ENCODE measurements at places on chromosomes 11 and 22.

DNA sequence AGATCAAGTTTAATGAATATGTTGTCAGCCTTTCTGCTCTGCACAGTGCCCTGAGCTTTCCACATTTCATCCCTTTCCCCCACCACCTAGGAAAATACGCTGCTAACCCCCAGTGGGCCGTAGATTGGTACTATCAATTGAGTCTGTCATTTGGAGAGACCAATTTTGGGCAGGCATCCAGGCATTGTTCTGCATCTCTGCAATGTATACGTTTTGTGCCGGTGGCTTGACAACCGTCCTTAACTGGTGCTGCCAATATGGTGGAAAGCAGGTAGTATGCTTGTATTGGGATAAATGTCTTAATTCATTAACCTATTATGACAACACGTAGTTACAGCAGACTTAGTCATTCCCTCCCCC is 1.3 kb downstream of the ELMOD1 start:
- DNase-seq = no peak

GRCh38 chr11:42806191-42806590 is 505.6 kb upstream of the API5 start:
- DNase-seq = no peak

- peak; percentile 30 for DNase-seq
Observed at GRCh38 chr11:10303558-10304363, 1.1 kb upstream of the ADM start.

- no peak for DNase-seq
Observed at GRCh38 chr11:116217006-116217405, 555.8 kb downstream of the BUD13 start.

GRCh38 chr11:765025-765801 is 12.1 kb downstream of the GATD1 start:
- peak; percentile 92 for DNase-seq

DNA sequence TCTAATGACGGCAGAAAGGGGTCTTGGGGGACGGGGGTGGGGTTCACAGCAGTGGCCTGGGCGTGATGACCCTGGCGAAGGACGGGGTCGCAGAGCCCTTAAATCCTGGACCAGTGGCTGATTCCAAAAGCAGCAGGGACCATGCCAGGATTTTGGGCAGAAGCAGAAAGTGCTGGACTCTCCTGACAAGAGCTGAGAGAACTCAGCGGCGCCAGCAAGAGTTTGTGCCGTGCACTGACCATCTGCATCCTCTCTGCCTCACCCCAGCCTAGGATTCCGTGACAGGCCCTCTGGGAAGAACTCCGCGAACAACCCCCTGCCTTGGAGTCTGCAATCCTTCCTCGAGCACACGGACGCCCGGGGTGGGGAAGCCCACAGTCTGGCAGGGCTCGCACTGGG is 644 bp upstream of the NDUFV1 start:
- DNase-seq = peak; percentile 51

DNA sequence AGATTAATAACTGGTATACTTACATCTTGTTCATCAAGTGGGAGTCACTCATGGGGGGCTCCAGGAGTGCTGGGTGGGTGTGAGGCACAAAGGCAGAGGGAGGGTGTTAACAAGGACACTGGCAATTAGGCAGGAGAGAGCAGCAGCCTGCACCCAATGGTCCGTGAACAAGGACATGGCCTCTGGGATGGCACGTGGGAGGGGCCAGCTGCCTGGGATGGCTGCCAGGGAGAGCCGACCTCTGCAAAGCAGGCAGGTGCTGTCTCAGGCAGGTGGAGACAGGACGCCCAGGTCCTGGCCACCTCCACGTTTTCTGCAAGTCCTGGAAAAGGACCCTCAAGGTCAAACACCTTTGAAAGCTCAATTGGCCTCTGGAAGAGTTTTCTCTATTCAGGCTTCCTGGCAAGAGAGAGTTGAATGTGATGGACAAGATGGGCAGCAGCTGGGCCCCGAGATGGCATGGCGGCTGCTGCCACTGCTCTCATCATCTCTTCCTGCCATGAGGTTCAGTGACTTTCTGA is 257.1 kb downstream of the BUD13 start:
- DNase-seq = no peak

GRCh38 chr11:57407010-57407920 is 16.8 kb upstream of the PRG2 start:
- no peak for DNase-seq

DNA sequence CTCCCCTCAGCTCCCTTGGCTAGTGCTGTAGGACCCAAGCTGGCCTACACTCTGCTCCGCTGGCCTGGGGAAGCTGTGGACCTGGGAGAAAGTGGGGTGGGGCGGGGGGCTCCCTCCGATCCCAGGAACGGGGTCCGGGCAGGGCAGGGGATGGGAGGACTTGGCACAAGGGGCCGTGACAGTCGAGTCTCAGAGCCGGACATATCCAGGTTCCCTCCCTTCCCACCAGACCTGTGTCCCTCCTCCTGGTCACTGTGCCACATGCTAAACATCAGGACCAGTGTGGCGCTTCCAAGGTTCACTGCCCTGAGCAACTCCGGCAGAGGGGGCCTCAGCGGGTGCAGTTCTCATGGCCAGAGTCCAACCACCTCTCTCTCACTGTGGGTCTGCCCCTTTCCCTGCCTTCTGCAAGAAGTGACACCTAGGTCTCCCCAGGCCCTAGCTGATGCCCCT is 2.0 kb downstream of the DUSP8 start:
- DNase-seq = peak; percentile 24

DNA sequence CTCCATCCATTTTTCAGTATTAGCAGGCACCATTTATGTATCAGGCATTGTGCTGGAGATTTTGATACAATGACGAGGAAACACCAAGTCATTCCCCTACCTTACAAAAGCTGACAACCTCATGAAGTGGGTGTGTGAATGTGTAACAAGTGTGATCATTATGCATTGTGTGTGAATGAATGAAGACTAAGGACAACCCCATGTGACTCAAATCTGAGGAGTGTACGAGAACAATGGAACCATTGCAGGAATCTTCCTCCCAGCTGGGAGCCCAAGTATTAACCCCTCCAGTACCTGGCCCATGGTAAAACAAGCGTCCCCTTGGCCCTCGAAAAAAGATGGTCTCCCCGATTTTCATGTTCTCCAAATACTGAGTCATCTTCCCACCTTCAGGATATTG is 4.4 kb downstream of the CYB5R2 start:
- no peak for DNase-seq

Measured in SK-N-SH (cell line).